ENCODE measurements at places on chromosomes 5 and 9.

DNA sequence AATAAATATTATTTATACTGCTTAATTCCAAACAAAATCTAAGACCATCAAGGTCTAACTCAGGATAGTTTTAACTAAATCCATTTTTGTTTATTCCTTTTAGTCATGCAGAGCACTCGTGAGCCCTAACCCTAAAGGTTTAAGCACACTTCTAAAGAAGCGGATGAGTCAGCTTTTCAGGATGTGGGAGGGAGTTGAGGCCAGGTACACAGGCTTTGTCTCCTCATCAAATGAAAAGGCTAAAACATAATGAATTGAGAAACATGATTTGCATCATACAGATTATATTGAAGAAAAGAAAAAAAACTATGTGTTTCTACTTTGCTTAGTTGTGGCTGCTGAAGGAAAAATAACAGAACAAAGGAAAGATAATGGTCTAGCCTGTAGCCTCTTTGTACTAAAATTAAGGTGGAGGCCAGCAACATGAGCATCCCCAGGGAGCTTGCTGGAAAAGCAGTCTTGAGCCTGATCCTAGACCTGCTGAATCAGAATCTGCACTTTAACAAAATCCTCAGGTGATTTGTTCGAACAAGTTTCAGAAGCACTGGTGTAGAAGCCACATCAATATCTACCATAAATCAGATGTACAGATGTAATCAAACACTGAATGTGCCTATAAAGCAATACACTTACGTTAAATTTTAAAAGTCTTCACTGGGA is 21.1 kb upstream of the ISCA1 start:
- DNase-seq = no peak

- no peak for DNase-seq
These were observed 186.4 kb downstream of the CDK5RAP2 start for GRCh38 chr9:120393386-120394057.

DNA sequence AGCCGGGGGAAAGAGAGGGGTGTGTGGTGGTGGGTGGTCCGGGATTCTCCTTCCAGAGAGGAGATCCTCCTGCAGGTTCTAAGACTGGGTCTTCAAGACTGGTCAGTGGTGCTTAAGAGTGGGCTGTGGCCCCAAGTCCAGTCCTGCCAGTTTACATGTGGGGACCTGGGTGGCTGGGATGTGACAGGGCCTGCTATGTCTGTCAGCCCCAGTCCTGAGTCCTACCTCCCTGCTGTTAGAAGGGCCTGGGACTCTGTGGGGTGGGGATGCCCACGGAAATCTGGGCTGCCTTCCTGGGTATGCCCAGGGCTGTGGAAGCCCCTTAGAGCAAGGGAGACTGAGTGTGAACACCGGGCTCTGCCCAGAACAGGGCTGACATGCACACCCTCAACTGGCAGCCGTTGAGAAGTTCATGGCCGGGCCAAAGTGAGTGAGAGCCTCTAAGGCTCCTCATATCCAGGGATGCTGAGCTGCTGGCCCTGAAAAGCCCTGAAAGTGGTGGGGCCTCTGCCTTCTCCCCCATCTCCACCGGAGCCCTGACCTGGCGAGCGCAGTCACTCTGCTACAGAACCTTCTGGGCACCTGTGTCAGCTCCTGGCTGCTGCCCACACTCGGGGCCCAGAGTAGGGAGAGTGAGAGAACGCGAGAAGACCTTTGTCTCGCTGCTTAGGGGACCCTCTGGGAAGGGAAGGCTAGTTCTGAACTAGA is 1.7 kb downstream of the PHF2 start:
- no peak for DNase-seq

GRCh38 chr5:66894480-66895240 is 298.5 kb downstream of the MAST4 start:
- no peak for DNase-seq

DNA sequence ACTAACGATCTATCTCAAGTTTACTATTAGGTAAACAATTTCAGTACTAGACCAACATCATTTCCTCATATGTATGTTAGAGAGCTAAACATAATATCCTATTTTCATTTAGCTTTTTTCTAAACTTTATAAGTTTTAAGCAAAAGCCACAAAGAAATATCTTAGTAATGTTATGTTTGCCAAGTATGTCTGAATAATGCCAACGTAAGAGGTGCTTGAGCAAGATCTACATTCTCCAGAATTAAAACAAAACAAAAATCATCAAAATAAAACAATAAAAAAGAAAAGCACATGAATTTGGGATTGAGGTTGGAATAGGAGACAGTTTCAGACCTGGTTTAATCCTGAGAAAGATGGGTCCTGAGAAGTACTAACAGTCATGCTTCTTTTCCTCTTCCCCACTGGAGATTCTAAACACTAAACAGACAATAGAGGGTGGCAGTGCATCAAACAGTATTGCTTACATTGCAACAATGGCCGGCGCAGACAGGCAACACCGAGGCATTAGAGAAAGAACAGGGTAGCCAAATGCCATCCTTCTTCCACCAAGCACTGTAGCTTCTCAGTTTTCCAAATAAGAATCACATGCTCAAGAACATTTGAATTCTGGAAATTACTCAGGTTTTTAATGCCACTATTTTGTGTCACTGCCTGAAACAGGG is 33.6 kb downstream of the CSNK1A1 start:
- no peak for DNase-seq

DNA sequence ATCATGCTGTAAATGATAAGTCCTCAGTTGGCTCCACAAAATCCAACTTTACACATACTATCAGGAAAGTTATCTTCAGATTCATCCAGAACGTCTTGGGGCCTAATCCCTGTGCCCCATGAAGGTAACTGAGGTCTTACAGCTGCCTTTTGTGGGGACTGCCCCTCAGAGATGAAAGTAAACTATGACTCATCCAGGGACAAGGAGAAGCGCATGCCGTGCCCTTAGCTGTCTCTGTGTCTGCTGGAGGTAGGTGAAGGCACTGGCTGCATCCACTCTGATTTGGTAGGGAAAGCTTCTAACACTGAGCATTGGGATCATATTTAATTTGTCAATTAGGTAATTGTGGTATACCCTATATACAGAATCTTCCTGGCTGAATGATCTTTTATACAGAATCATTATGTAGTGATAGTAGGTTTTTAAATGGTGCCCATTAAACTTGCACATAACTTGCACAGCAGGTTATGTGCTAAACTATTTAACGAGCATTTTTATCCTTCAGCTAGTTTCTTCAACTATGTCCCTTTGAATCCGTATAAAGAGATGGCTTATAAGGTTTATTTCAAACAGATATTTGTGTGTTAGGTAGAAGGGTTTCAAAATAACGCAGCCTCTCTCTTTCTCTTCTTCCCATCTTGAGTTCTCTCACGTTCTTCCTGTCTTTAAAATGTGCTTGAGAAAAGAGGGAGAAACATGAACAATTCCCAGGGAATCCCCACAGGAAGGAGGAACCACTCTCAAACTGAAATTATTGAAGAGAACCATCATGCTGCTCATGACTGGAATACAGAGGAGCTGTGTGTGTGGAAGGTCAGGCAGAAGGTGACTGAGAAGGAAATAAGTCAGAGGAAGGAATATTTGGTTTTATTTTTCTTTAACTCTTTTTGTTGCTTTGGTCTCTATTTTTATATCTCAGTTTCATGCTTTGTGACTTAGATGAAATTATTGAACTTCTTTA is 250.9 kb downstream of the CD180 start:
- DNase-seq = no peak

- no peak for DNase-seq
These were observed 6.1 kb upstream of the MOB3B start for GRCh38 chr9:27535701-27536118.

DNA sequence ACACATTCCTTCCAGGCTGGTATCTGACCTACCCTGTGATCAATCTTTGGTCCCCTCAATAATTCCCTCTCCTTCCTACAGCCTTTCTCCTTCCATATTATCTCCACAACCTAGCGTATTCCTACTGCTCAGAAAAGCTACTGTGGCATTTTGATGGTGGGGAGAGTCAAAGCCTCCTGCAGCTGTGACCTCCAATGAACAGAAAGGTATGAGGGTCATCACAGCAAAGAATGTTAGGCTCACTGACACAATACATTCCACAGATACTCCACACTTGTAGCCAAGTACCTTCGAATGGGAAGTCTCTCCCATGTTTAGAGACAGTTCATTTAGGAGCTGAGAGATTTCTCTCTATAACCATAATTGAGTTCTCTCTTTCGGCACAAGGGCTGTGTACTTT is 5.9 kb downstream of the FBN2 start:
- no peak for DNase-seq

GRCh38 chr5:78879516-78879915 is 105.6 kb downstream of the ARSB start:
- no peak for DNase-seq

- no peak for DNase-seq
These were observed 113.7 kb downstream of the COL23A1 start for GRCh38 chr5:178476531-178476930.

- no peak for DNase-seq
These were observed 12.8 kb upstream of the MTAP start for GRCh38 chr9:21789541-21790037.

DNA sequence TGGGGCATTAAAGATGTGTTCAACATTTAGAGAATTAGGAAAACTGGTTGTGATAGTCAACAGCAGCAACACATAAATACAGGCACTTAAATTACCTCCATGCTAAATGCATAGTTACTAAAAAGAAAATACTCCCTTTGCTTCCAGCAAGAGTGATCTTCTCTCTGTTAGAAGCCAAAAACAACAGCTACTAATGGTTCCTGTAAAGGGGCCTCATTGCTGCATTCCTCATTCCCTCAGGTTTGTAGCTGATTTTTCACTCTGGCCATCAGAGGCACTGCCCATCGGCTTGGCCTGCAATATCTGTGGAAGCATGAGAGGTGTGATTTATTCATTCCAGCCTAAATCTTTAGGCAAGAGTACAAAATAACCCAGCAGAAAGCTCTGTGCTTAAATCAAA is 466.0 kb upstream of the ADAMTS16 start:
- DNase-seq = no peak

- no peak for DNase-seq
These were observed 530.3 kb downstream of the RASEF start for GRCh38 chr9:82532504-82533180.

- no peak for DNase-seq
These were observed 48.2 kb downstream of the RASGEF1C start for GRCh38 chr5:180160789-180161188.

DNA sequence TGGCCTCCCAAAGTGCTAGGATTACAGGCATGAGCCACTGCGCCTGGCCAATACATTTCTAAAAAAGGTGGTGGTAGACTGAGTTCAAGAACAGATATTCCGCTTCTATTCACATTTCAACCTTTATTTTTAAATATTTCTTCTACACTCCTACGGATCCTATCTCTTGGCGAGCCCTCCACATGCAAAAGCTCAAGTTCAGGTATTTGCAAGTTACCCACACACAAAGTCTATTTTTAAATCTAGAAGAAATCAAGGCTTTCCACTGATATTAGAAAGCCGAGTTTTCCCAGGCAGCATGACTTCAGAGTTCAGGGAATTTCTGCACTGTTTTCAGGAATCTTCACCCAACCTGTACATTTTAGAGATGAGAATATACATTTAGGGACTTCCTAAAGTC is 101.3 kb upstream of the SAP30L start:
- no peak for DNase-seq

DNA sequence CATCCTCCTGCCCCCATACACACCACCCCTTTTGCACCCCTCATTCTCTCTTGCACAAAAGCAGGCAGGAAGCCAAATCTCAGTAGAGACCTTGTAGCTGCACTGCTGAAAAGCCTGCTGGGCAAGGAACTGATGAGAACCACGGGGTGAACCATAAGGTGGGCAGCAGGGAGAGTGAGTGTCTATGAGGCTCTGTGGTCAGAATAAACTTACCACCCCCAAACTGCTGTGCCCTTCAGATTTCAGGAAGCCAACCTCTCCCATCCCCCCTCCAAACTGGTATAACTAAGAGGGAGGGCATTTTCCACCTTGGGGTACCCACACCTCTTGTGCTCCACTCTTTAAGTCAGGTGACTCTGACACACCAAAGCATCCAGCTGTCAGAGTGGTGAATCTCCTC is 471.4 kb downstream of the SPOCK1 start:
- no peak for DNase-seq

DNA sequence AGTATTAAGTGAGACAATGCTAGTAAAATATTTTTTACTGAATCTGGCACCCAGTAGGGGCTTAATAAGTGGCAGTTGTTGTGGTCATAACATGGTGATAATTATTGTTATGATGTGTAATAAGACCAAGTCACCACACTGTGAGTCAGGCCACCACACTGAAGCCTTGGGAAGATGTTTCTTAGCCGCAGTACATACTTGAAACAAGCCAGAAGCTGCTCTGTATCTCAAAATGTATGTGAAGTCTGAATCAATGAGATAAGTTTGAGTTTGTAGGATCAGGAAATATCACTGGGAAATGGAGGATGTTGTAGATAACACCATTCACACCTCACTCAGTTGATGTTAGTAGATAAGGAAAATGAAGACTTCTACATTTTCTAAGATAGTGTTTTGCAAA is 51.3 kb upstream of the PTPN3 start:
- no peak for DNase-seq

DNA sequence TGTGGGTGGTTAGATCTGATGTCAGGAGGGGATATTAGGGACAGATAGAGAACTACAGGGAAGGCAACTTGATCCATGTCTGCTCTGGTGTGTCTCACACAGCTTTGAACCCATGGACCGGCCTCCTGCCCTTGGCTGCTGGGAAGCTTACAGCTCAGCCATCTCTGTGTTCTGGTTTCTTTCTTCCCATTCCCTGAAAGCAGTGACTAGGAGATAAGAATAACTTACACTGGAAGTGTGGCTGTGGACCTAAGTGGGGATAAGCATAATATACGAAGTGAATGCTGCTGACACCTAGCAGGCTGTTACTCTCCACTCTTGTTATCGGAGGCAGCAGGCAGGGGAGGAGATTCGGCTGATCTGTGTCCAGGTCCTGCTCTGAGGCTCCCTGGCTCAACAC is 282.3 kb upstream of the TUT7 start:
- no peak for DNase-seq

DNA sequence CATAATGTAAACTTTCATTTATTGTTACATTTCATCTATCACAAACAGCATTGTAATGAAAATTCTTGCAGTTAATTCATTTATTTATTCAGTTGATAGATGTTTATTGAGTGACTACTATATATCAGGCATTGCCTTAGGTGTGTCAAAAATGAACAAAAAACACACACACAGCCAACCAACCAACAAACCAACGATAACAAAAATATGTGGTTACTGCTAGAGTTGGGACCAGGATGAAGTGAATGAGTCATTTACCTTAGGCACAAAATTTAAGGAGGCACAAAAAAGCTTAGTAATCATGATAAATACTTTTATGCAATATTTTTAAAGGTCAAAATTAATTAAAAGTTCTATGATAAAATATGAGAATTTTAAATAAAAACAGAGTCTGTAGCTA is 223.4 kb downstream of the CSNK1G3 start:
- DNase-seq = no peak

Measured in SK-N-MC (cell line).